ENCODE measurements at places on chromosomes 6 and 20.

- DNase-seq: no peak
Observed at GRCh38 chr6:118202517-118202916, 295.5 kb downstream of the SLC35F1 start.

- DNase-seq: no peak
Observed at GRCh38 chr6:42870145-42870936, 9.1 kb upstream of the RPL7L1 start.

DNA sequence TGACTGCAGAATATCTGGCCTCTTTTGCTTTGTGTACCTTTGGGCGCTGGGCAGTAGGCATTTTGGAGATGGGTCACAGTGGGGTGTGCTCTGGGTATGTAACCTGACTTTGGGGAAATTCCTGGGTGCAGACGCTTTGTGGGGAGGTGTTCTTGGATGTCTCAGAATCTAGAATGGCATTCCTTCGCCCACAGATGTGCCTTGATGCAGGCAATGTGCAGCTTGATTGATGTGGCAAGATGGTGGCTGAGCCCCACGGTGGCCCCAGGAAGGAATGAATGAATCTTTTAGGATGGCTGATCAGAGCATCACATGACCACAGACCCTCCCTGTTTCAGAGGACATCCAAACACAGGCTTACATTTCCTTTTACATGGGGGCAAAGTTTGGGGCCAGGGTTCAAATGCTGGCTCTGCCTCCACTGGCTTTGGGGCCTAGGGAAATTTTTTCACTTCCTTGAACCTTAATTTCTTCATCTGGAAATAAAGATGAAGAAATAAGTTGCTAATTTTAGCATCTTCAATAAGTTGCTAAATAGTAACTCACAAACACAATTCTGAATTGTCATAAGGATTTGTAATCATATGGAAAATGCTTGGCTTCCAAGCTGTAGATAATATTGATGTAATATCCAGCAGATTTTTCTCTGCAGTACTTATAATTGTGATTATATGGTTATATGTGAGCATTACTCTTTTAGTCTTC lies 5.6 kb downstream of the PPP1R16B start:
- no peak for DNase-seq

DNA sequence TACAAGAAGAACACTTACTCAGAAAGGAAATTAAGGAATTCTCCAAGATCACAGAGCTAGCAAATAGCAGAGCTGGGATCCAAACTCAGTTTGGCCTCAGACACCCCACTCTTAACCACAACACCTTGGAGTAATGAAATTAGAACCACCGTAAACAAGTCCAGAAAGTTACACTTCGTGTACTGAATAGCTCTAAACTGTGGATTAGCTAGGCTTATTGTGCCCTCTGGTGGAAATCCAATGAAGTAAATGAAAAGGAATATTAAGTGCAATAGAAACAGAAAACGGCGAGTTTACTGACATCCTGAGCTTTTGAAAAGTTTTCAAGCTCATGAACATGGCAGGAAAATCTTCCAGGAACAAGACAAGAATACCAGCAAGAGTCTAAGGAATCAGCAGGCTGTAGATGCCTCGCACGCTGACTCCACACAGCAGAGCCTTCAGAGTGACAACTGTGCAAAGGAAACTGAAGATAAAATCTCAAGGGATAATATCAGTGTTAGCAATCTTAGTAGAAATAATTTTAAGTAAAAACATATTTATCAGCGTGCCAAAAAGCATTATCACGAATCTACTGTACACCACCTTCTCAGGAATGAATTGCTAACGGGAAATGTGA lies 34.6 kb downstream of the FBXO5 start:
- DNase-seq: no peak

GRCh38 chr6:34239893-34240292 lies 3.2 kb downstream of the HMGA1 start:
- no peak for DNase-seq

- no peak for DNase-seq
Observed at GRCh38 chr20:56922497-56922896, 293.4 kb downstream of the TFAP2C start.

DNA sequence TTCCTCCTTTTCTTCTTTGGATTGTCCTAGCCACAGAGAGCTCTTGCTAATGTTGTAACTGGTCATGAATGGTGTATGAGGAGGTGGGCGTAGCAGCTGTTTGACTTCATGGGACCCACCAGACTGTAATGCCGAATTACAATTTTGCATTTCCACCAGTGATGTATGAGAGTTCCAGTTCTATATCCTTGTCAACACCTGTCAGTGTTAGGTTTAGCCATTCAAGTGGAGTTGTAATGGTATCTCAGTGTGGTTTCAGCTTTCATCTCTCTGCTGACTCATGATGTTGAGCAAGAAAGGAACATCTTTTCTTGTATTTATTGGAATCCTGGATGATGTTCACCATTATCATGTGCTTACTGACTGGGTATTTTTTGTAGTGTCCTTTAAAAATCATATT lies 5.1 kb downstream of the IGF2R start:
- DNase-seq: no peak

GRCh38 chr6:5007531-5007930 lies 3.7 kb upstream of the RPP40 start:
- DNase-seq: no peak

GRCh38 chr6:34597605-34598353 lies 41.6 kb upstream of the SPDEF start:
- no peak for DNase-seq

DNA sequence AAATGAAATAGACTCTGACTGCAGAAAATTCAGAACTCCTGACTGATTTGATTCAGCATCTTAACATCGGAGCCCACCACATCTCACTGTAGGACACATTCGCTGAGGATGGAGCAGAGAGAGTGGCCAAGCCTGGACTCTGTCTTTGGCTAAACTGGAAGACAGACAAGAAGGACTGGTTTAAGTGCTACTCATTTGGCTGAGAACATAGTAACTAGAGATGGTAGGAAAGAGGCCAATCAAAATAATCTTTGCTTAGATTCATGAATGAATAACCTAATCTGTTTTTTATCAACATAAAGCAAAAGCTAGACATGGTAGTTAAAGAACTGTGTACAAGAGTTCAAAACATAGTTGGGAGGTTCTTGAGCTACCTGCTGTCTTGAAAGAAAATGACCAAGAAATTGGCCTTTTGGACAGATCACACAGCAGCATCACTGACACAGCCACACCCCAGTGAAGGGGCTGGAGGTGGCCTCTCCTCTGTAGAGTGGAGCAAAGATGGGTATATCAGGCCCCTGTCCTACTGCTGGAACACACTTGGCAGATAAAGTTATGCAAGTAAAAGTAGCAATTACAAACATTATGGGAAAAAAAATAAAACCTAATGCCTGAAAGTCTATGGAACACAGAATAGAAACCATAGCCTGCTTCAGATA lies 87.1 kb upstream of the NT5E start:
- no peak for DNase-seq

- DNase-seq: no peak
Observed at GRCh38 chr20:15498926-15499325, 1074.3 kb downstream of the KIF16B start.

GRCh38 chr20:32482442-32483261 lies 102.5 kb downstream of the NOL4L start:
- DNase-seq: no peak

DNA sequence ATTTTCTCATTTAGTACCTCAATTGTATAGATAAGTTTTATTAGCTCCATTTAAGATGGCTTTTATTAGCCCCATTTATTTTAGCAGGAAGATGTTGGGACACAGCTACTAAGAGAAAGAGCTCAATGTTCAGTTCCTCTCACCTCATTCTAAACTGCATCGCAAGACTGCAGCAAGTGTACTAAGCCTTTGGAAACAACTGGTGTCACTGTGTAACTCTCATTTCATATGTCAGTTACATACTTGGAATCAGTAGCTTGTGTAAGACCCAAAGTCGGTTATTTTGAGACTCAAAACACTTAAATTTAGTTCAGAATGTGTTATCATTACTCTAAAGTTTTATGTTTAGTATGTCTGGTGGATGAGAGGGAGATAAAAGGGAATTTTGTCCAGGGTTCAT lies 482.9 kb downstream of the BMP2 start:
- DNase-seq: no peak

GRCh38 chr20:8535403-8536261 lies 403.6 kb downstream of the PLCB1 start:
- DNase-seq: no peak

DNA sequence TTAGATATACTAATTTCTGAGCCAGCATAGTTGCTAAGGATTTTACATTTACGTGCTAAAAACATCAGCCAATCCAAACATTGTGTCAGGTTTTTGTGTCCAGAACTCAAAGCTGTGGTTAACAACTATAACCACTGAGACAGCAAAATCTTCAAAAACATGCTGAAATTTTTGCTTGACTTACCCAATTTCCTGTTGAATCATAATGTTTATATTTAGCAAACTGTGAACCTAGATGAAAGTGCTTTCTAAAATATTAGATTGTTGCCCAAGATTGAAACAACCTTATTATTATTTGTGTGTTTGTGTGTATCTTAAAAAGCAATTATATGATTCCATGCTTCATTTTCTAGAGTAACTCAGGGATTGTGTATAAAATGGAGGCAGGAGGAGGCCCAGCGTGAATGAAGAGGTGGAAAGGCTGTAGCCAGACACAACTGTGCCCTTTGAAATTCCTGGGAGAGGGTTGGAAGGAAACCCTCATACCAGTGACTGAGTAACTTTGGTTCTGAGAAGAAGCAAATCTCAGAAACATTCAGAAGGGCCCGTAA lies 48.0 kb downstream of the ARMC2 start:
- no peak for DNase-seq

- DNase-seq: no peak
Observed at GRCh38 chr6:36794713-36795065, 44.6 kb downstream of the CPNE5 start.

GRCh38 chr20:2299301-2299700 lies 3.5 kb downstream of the TGM3 start:
- no peak for DNase-seq

DNA sequence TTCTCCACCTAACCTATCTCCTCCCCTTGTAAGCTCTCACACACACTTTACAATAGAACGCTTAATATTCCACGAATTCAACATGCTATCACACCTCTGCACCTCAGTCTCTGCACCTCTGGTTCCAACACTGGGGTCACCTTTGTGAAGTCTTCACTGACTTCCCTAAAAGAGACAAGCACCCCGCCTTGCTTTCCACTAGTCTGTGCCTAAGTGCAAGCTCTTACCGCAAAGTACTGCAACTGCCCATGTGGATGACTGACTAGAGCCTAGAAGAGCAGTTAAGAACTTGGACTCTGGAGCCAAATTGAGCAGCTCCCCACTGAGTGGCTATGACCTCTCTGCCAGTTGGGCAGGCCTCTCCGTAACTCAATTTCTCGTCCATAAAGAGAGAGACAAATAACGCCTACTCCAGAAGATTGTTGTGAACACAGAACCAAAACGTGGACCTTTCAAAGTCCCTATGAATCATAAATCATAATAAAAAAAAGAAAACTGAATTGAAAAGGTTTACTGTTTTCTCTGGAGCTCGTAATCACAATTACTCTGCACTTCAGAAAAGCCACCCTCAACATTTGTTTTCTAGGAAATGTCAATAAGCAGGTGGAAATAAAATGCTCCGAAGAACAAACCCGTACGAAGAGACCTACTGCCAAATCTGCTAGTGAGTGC lies 1.2 kb downstream of the IFNGR1 start:
- DNase-seq: no peak

- no peak for DNase-seq
Observed at GRCh38 chr6:168533414-168533813, 92.4 kb downstream of the SMOC2 start.

DNA sequence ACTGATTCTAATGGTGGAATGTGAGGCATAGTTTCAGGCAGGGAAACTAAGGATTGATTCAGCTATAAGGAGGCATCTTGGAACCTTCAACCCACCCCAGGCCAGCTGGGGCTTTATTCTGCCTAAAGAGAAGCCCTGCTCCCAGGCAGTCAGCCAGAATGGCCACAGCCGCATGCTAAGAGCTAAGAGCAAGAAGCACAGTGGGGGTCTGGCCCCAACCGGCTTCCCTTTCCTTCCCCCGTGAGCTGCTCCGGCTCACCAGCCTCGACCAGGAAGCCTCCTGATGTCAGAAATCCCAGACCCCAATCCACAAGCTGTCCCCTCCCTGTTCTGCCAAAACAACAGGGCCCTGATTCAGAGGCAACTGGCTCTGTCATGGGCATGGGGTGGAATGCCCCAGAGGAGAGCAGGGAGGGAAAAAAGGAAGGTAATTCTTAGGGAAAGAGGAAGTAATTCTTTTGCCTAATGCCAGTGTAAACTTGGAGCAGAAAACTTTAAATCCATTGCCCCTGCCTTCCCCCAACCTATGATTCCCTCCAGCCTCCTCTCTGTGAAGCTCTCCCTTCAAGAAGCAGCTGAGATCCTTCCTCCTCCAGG lies 6.9 kb downstream of the GRM4 start:
- no peak for DNase-seq

GRCh38 chr20:25624500-25624939 lies 706 bp upstream of the NANP start:
- DNase-seq: no peak

DNA sequence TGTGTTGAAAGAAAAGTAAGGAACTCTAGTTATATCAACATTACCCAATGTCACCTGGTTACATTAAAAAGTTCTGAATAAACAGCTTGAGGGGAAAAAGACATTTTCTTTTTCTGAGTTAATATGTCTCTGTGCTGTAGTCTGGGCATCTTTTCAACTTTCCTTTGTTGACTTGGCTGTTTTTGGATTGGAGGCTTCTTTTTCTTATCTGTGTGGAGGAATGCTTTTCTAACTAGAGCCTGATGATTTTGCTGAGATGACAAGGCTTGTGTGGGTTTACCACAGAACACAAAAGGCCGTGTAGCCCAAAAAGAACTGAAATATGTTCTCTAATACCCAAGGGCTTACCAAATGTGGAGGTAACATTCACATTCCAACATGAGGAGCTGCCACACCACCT lies 161.8 kb downstream of the KCNQ5 start:
- no peak for DNase-seq

GRCh38 chr20:40657526-40657925 lies 31.5 kb downstream of the MAFB start:
- no peak for DNase-seq

DNA sequence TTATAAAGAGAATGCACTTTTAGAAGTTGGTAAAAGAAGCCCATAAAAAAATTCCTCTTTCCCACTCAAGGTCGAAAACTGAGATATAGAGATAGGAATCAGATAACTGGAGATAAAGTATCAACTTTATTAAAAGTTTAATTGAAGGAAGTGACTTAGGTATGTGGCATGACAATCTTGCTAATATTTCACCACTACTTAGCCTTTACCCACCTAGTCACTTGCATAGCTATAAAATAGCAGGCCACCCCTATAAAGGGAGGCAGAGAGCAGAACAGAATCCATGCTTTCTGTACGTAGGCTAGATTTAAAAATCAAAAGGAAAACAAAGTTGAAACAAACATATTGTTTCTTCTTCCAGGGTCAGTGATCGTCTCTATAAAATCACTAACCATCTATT lies 13.2 kb upstream of the TBC1D32 start:
- DNase-seq: no peak

DNA sequence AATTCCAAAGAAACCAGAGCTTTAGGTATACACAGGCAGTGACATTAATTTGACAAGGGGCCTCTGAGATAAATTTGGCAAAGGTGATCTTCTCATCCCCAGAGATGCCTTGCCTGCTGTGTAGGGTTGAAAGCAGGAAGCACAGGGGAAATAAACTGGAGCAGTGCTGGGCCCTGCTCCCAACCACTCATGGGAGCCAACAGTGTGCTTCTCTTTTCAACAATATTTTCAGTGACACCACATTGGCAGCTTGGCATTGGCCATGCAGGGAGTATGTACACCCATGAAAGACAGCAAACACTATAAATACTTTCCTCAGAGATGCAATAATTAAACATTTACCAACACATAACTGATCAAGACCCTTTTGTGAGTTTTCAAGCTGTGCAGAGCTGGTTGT lies 90.7 kb upstream of the F13A1 start:
- no peak for DNase-seq

All from activated naive CD4-positive, alpha-beta T cell (primary cell).